NCI-H1092 (cell line): ENCODE measurements at places on chromosomes 6 and 20.

- DNase-seq = no peak
Measured at GRCh38 chr6:84897988-84898594, 133.7 kb upstream of the TBX18 start.

GRCh38 chr6:88614316-88614877, 349.0 kb downstream of the RNGTT start:
- DNase-seq = no peak

DNA sequence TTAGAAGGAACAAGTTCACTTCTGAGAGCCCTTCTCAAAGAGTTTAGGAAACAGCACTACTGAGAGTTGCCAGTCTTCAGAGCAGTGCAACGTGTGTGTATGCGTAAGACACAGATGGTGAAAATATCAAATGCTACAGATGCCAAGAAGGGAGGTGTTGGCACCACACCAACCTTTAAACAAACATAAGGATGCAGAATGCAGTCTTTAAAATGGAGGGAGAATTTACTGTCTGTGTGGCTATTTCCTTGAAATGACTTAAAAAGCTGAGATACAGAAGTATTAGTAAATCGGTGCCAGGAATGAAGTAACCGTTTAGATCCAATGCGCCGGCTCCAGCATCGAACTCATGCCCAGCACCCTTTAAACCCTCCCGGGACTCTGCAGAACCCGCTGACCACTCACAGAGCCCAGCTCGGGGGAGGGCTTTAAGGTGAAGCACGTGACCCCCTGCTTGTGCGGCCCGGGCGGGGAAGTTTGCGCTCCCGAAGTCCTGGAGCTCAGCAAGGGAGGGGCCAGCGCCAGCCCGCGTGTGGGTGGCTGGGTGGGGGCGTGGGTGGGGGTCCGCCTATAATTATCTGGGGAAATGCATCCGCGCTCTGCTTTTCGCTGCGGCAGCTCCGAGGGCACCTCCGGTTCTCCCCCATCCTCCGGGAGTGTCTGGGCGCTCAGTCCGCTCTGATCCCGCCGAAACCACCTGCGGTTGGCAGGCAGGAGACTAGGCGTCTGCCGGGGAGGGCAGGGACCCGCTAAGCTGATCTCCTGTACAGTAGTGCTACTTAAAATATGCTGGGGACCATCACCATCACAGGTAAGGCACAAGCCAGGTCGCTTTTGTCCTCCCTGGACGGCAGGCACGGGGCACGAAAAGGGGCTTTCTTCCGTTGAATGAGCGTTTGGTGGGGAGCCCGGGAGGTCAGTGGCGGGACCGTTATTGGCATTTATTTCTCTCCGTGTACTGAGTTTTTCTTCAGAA, 66.0 kb downstream of the ZBTB2 start:
- DNase-seq = no peak

GRCh38 chr6:80022803-80023202, 18.4 kb downstream of the TTK start:
- no peak for DNase-seq

GRCh38 chr20:58567437-58567836, 52.2 kb upstream of the APCDD1L start:
- no peak for DNase-seq

DNA sequence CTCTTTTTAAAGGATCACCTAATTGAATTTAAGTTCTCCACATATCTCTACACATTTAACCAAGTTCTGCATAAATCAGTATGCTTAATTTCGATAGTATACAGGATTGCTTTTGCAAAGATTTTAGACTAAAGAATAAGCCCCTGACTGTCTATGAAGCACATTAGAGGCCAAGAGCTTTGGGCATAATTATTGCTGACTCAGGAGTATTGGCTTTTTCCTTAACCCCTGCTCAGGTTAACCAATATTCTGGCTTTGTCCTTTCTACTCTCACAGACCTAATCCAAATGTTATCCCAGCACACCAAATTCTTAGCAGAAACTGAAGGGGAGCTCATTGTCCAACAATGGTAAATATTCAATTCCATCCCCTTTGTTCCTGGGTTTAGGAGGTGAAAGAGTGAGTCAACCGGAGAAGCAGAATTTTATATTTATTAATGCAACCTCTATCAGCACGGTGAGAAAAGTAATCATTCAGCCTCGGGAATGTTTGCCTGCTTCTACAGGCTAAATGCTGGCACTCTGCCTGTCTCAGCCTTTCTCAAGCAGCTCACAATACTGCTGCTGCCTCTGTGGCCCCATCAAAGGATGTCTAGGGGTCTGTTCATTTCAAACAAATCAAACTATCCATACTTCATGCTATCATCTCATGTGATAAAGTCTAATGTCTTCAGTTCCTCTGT, 125.0 kb downstream of the SIM1 start:
- no peak for DNase-seq

DNA sequence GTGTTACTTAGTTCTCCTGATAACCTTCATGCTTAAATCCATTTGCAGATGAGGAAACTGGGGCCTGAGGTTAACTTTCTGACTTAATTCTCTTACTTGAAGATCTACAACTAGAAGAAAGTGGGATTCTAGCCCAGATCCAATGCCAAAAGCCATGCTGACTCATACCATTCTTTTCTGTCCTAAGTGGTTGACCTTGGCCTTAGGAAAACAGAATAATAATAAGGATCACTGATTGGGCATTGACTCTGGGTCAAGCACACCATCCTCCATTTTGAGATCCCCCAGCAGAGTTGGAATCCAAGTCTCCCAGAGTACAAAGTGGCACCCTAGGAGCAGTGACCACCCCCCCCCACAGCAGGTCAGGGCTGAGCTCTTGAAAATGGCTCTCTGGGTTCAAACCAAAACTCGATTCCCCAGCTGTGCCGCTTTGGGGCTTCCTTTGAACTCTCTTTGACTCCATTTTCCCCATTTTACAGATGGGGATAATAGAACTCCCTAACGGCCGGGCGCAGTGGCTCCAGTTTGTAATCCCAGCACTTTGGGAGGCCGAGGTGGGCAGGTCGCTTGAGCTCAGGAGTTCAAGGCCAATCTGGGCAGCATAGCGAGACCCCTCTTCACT, 12.8 kb upstream of the ZNF217 start:
- no peak for DNase-seq

- DNase-seq = no peak
Measured at GRCh38 chr6:152166497-152166896, 359.0 kb downstream of the ESR1 start.

DNA sequence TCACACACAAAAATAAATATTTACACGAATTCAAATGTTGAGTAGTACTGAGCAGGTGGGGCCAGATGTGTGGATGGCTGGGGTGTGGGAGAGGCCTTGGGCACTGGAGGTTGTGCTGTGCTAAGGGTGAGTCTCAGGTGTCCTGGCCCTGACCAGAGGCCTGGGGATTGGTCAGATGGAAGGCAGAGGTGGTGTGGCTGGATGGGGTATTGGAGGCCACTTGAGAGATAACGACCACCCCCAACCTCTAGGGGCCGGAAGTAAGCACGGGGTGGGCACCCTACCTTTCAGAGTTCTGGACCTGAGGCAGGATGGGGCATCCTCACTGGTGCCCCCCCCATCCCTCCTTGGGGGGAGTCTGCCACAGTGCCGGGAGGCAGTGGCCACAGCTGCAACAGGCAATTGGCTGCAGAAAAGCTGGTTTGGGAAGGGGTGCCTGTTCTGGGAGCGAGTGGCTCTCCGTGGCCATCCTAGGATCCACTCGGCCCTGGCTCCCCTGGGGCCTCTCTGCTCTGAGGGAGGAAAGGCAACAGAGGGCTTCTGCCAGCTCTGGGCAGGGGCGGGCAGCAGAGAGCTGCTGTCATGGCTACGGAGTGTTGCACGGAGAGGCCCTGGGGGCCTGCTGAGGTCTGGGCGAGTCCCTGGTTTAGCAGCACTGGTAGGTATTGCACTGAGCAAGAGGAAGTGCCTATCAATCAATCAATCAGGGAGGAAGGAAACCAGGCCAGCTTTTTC, 87.6 kb downstream of the ASXL1 start:
- peak; percentile 68 for DNase-seq

DNA sequence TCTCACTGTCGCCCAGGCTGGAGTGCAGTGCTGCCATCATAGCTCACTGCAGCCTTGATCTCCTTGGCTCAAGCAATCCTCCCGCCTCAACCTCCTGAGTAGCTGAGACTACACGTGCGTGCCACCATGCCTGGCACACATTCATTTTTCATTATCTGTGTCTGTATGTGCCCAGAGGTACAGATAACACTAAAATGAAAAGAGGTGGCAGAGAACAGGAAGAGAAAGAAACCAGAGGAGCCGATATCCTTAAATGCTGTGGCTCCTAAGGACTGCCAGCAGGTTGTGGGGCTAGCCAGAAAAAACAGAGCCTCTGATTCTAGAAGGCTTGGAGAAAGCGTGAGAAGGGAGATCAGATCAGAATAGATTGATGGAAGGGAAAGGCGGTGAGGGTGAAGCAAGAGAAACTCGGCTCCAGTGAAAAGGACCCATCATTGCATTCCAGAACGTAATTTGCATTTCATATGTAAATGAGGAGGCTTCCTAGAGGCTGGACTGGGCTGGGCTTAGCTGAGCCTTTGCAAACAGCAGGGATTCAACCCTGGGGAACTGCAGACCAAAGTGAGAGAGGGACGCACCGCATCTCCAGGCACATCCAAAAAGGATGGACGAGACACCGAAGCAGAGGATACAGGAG, 64.2 kb downstream of the GCNT2 start:
- no peak for DNase-seq

GRCh38 chr6:147194652-147195411, 9.4 kb upstream of the STXBP5 start:
- no peak for DNase-seq

- DNase-seq = no peak
Measured at GRCh38 chr6:33423777-33424176, 3.9 kb downstream of the SYNGAP1 start.

GRCh38 chr20:41671143-41671542, 53.0 kb upstream of the CHD6 start:
- DNase-seq = no peak

DNA sequence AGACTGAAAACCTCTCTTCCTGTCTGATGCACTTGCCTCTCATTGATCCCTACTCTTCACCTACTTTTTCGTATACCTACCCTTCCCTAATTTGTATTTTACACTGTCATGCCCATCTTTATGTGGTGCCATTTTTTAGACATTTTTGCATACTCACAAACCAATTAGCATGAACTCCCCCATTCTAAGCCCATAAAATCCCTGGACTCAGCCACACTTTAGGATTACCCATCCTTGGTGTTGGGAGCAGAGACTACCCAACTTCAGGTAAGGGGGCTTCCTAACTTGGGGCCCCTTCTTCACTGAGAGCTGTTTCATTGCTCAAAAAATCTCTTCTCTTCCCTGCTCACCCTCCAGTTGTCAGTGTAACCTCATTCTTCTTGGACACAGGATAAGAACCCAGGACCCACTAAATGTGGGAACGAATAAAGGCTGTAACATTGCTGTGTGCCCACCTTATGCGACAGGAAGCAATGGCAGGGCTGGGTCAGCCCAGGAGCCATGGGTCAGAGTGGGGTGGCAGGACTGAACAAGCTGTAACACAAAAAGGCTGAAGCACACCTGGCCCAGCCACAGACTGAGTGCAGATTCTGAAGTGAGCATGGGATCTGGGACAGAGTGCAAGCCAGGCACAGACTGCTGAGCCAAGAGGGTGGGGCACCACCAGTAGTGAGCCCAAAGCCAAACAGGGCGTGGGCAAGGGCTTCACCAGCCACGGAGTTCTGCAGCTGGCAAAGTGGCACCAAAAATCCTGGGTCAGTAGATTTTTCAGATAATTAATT, 789.1 kb upstream of the HS3ST5 start:
- no peak for DNase-seq

GRCh38 chr20:12171923-12172524, 254.3 kb downstream of the BTBD3 start:
- peak; percentile 70 for DNase-seq

DNA sequence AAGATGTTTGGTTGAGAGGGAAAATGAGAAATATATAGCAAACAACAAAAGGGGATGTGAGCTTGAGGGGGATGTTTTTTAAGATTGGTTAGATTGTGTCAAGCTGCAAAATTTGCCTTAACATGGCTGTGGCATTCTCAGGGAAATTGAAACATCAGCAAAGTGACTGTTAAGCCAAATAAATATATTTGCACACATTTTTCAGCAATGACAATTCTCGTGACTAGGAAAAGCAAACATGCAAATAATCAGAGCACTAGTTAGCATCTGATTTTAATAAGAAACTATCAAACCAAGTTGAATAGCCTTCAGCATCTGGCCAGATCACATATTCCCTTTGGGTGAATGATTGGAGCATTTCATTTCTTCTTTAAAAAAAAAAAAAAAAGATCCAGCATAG, 262.8 kb downstream of the TBC1D7 start:
- no peak for DNase-seq

- DNase-seq = no peak
Measured at GRCh38 chr6:129342243-129342642, 367.7 kb downstream of the ARHGAP18 start.

- no peak for DNase-seq
Measured at GRCh38 chr20:7207186-7207798, 439.8 kb downstream of the BMP2 start.

DNA sequence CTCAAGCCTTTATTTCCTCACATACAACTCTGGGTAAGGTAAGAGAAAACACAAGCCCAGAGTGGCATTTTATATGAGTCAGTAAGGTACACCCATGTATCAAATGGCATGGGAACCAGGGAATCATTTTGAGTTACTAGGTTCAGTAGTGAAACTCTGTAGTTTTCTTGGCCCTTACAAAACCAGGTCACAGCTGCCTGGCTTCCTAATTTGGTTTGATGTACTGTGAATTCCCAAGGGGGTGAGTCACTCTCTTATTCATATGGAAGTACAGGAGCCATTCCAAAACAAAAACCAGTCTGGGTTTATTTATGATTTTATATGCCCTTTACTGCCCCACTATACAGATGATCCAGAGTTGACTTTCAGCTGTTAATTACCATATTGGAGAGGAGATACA, 70.7 kb downstream of the PDE7B start:
- no peak for DNase-seq

DNA sequence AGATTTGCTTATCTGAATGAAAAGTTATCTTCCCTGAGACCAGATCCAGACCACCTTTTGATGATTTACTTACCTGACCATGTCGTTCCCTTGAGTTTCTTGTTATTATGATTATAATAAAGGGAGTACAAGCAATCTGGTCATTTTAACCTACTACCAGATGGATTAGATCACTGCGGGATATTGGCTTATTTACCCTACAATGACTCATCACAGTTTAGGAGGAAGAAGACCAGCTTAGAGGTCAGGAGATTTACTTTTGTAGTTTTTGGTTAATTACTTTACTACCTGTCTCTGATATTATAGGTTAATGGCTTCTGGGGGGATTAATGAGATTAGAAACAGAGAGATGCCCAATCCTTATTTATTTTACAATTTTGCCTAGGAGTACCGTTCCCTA, 10.7 kb downstream of the PKIB start:
- peak; percentile 8 for DNase-seq

- DNase-seq = no peak
Measured at GRCh38 chr6:132204591-132204990, 196.7 kb downstream of the MOXD1 start.
